ENCODE measurements at places on chromosomes 12 and 14. TPM values are rescaled to one million over a fixed set of nuclear protein-coding genes. Genes with fewer than 3 reads are reported as not detected.

The NUAK1 gene
- not detected for total RNA-seq

The ADAM20 gene
- 0.30 TPM for total RNA-seq

DNA sequence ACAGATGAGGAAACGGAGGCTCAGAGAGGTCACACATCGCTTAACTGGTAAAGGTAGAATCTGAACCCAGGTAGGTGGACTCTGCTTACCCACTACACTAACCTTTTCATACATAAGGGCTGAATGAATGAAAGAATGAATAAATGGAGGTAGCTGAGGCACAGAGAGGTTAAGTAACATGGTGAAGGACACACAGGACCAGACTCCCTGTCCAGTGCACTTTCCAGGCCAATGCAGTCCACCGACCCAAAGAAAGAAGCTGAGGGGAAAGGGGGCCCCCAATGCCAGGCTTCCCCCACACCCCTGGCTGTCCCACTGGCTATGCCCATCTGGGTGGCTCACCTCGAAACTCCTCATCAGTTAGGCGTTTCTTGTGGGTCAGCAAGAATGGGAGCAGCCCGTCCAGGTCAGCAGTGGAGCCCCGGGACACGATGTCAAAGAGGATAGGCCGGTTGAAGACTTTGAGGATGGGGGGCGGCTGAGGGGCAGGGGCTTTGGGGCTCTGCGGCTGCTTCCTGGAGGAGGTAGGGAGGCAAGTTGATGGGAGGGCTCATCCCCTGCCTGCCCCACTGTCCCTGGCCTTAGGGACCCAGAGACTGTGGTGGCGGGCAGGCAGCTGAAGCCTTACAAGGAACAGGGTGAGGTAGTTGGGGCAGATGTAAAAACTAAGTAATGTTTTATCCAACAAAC is 25.1 kb downstream of the TRPV4 start:
- DNase-seq = no peak

GRCh38 chr12:30972035-30972434 is 45.5 kb downstream of the TSPAN11 start:
- no peak for DNase-seq

GRCh38 chr12:128790653-128791373 is 32.9 kb downstream of the SLC15A4 start:
- DNase-seq = no peak

DNA sequence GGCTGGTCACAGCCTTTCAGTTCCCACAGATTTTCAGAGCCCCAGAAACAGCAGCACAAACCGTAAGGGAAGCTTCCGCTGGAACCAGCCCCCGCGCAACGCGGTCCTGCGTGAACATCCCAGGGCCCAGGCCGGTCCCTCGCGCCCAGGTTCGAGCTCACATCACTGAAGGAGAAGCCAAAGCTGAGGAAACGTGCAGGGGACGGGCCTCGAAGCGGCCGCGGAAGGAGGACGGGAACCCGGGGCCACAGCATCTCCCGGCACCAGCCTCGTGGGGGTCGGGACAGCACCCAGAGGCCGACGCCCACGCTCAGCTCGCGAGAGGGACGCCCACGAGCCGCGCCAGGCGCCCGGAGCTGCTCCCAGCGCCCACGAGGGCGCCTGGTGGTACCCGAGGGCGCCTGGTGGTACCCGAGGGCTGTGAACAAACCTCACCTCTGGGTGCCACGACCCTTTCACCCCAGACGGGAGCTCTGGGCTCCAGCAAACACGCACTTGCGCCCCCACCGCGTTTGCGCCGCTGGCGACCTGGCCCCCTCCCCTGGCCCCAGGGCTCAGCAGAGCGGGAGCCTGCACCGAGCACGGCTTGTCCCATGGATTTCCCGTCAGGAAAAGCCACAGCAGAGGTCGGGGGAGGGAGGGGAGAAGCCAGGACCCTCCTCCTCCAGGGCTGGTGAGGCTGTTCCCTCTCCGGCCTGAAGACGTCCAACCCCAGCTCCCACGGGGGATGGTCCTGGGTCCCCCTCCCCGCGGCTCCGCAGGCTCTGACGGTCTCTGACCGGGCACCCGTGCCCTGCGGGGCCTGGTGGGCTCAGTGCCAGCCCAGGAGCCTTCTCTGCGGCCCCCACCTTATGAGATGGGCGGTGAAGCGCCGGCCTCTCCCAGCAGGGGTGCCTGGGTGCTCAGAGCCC is 6.9 kb downstream of the LRCOL1 start:
- DNase-seq = no peak

- DNase-seq = no peak
These were observed 1.6 kb upstream of the TXNRD1 start for GRCh38 chr12:104213952-104214351.

DNA sequence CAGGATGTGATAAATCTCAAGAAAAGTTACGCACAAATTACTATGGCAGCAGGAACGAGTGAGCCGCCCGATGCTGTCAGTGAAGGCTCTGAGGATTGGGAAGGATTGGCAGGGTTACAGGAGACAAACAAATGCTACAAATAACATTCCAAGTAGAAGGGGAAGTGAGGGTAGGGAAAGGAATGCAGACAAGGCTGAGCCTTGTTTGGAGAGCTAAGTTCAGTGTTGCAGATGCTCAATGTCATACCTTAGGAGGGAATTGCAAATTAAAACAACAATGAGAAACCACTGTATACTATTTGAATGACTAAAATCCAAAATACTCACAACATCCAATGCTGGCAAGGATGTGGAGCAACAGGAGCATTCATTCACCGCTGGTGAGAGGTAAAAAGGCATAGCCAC is 1.3 kb downstream of the CLEC9A start:
- no peak for DNase-seq

- no peak for DNase-seq
These were observed 18.0 kb upstream of the NT5DC3 start for GRCh38 chr12:103858953-103859601.

DNA sequence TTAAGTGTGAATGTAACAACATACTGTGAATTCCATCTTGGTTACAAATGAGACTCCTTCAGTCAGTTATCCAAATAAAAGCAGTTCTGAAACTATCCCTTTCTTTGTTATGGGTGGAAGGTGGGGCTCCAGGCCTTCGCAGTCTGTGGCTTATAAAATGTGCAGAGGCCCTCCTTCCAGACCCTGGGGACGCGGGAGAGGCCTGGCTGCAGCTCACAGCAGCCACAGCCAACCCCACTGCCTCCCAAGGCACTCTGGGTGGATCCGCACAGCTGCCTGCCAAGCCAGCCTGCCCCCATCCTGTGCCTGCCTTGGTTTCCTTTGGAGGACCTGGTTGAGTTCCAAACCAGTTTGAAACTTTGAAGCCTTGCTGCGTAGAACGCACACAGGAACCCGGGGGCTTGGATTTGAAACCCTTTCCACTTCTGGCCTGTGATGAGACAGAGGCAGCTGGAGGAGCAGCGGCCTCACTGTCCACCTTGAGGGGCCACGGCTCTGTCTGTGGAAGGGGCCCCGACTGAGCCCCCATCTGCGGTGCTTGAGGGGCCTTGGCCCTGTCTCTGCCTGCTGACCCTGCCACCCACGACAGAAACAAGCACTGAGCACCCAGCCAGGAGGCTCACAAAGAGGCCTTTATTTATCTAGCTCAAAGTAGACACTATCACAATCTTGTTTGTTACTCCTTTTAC is 30.4 kb downstream of the CCNK start:
- DNase-seq = no peak

GRCh38 chr14:21414137-21414631 is 30.4 kb upstream of the SUPT16H start:
- DNase-seq = no peak

Measured in OCI-LY7 (cell line).